Stimulated activated CD4-positive, alpha-beta T cell treated with anti-CD3 and anti-CD28 coated beads, Interleukin-15, amount 100 ng/mL, for 1 hour (primary cell): ENCODE measurements at places on chromosomes 5 and 9.

DNA sequence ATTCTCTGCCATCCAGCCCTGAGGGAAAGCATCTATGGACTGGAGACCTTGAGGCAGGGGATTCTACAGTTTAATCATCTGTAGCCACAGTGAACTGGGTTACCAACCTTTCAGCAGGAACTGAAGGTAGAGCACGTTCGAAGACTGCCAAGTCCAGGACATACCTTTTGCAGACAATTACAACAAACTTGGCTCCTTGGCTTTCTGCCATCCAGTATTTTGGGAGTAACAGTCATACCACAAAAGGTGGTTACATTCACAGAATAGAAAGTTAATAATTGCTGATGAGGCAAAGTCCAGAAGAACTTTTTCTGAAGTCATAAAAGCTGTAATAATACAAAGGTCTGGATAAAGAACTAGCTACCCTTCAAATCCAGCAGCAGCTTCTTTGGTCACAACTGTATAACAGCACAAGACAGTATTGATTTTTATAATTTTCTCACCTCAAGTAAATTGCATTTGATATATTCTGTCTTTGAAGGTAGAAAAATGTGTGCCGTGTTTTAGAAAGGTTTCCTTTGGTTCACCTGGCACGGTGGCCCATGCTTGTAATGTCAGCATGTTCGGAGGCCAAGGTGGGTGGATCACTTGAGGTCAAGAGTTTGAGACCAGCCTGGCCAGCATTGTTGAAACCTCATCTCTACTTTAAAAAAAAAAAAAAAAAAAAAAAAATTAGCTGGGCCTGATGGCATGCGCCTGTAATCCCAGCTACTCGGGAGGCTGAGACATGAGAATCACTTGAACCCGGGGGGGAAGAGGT lies 236.6 kb downstream of the NR3C1 start:
- DNase-seq: no peak

- no peak for DNase-seq
Measured at GRCh38 chr9:33709269-33709668, 86.1 kb upstream of the PRSS3 start.

GRCh38 chr5:148043705-148044104 lies 20.1 kb upstream of the SPINK5 start:
- DNase-seq: no peak

DNA sequence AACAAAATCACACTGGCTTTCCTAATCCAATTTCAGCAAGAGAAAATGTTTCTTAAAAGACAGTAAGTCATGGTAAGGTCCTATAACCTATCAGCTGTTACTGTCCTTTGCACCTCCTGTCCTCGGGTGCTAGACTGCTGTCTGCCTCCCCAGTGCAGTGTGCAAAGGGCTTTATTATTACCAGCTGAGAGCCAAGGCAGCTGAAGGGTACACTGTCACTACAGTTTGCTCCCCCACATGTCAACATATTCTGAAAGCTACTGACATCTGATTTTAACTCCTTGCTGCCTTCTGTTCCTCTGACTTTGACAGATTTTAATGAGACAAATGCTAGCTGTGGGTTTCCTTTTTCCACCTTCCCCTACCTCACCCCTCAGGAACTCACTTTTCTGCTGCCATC lies 389.4 kb upstream of the SLC24A2 start:
- no peak for DNase-seq
